AG04449 (cell line): ENCODE measurements at places on chromosomes 1 and 21.

- DNase-seq = no peak
Measured at GRCh38 chr1:38118976-38119375, 72.4 kb upstream of the POU3F1 start.

DNA sequence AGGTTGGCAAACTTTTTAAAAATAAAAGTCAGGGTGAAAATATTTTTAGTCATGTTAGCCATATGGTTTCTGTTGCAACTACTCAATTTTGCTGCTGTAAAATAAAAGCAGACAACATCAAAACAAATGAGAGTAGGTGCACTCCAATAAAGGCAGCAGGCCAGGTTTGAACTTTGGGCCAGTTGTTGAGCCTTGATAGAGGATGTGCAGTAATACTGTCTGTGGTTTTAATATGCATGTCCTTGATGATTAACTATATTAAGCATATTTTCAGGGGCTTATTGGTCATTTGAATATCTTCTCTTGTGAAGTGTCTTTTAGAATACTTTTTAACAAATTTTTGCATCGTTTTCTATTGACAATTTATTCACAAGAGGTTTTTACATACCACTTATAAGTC lies 1399.9 kb upstream of the B3GALT2 start:
- DNase-seq = no peak

DNA sequence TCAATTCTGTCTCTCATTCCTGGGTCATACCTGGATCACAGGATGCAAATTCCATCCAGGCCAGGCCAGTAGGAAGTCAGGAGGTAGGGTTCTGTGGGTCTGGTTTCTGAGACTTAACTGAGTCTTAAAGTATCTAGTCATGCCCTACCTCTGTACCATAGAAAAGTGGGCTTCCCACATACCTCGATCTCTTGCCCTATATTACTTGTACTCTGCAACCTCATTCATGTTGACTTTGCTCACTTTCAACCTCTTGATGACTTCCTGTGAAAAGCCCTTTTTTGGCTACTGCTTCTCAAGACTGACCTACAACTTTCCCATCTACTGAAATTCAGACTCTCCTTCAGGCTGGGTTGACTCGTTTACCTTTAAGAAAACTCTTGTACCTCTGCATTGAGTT lies 128.9 kb upstream of the C8B start:
- DNase-seq = no peak

- DNase-seq = no peak
Measured at GRCh38 chr1:55997536-55997935, 581.8 kb downstream of the PLPP3 start.

GRCh38 chr1:12556368-12556930 lies 61.6 kb downstream of the DHRS3 start:
- DNase-seq = peak; percentile 97

DNA sequence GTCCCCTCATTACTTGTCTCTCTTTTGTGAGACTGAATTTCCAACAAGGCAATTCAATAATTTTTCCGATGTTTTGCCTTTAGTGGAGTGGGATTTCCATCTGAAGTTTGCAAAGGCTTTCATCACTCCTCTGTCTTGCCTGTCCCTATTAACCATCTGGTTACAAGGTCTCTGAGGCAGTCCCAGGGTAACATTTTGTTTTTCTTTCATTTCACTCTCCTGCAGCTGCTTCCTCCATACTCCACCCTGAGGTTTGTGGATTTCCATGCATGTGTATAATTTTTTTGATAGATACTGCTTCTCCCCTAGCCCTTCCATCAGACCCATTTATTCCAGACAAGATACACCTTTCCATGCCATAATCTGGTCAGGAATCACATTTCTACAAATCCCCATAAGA lies 366.8 kb downstream of the PTBP2 start:
- DNase-seq = no peak

DNA sequence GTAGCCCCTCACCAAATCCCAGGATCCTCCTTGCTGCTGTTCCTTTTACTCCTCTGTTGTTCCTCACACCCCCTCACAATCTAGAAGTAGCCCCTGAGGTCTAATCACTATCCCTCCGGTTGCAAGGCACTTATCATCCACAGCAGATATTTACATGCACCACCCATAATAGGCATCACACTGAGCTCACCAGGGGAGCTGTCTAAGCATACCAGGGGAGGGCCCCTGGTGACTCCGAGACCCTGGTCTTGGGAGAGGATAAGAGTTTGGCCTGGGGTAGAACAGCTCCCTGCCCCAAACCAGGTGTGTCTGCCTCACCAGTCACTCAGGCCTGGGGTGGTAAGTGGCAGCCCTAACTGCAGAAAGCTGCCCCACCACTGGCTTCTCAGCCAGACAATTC lies 37.3 kb upstream of the ZC3H12A start:
- DNase-seq = no peak

DNA sequence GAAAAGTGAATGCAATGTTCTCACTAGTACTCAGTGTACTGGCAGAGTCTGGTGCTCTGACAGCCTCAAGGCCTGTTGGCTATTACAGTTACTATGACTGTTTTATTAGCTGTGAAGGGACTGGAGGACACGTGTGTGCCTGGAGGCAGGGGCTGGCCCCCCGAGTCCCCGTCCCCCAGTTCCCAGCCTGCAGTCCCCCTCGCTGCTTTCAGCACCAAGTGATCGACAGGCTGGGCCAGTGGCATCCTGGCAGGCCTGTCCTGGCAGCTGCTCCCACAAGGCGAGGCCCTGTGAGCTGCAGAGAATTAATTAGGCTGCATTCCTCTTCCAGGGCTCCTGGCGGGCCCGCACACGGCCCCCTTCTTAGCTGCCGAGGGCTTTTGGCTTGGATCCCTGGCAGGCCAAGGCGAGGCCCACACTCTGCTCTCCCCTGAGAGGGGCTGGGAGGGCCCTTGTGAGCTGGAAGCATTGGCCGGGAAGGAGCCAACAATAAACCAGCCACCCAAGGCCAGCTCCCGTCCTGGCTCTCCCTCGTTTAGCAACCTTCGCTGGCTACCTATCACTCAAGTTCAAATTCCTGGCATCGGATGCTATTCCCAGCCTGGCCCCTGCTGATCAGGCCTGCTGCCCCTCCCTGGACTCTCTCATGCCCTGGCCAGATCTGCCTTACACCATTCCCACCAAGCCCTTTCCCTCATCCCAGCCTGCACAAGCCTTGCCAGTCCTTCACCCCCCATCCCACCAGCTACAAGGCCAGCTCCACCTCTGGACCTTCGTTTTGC lies 9.8 kb downstream of the EDN2 start:
- DNase-seq = no peak

- no peak for DNase-seq
Measured at GRCh38 chr1:57471995-57472394, 48.1 kb upstream of the DAB1 start.

DNA sequence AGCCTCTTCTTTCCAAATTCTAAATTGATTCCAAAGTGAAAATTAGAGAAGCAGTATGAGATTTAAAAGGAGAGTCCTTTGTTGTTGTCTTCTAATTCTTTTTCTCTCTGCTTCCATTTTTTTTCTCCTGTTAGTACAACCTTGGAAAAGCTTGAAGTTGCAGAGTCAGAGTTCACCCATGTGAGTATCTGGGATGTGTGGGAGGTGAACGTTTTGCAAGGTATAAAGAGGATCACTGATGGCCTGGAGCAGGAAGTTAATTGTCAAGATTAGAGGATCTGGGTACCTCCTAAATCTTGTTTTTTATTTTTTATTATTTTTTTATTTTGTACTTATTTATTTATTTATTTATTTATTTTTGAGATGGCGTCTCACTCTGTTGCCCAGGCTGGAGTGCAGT lies 7.7 kb upstream of the PSMD4 start:
- DNase-seq = no peak

- DNase-seq = no peak
Measured at GRCh38 chr1:118878661-118879060, 109.5 kb downstream of the TBX15 start.

- no peak for DNase-seq
Measured at GRCh38 chr1:221992427-221992826, 250.5 kb upstream of the DUSP10 start.

GRCh38 chr1:11529763-11530730 lies 51.1 kb downstream of the DISP3 start:
- no peak for DNase-seq

DNA sequence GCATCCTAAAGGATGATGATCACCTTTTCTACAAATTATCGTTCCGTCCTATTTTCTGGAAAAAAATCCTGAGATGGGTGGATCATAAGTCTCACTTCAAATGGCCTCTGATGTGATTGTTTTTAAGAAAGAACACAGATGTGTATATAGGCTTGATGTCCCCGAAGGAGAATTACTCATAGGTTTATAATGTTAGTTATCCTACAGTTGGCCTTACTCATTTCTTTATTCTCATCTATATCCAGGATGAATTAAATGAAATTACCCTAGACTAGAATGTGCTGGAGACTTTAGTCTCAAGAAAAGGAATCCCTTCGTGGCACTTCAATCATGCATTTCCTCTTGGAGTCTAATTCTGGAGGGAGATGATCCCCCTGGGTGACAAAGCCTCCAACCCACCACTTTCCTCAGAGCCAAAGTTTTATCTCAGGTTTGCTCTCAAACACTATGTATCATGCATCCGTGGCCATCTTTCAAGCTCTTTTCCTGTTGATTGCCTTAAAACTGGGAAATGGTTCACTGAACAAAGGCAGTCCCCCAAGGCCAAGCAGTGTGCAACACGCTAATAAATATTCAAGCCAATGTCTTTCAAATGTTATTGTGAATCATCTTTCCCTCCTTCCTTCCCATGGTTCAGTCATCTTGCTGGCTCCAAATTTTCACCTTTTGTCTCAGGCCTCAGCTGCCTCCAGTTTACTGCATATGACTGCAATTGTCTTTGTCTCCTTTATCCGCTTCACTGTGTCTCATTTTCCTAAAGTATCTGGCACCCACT lies 32.5 kb upstream of the SMYD2 start:
- no peak for DNase-seq
